T-cell (primary cell): ENCODE measurements at places on chromosomes 5 and 9. TPM values are rescaled to one million over a fixed set of nuclear protein-coding genes. Genes with fewer than 3 reads are reported as not detected.

Gene ALDOB
- total RNA-seq: not detected

Gene TNC
- not detected for total RNA-seq

Gene TIMD4
- 7.7 TPM for total RNA-seq

DNA sequence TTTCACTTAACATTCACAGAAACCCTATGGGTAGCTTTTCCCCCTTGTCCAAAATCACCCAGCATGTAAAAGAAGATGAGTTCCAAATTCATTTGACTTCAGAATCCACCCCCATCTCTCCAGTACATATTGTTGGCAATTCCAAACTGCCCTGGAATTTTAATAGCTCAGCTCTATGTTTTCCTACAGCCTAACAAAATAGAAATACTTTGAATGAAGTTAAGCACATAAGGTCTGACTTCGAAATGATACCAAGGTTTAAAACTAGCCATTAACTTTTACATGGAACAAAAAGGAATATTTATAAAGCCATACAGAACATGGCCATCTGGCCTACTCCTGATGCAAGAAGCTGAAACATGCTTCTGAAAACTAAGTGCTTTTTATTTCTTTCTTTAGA is 634.3 kb downstream of the PDE4D start:
- H3K27ac ChIP-seq: no peak overlapping the region
- no peaks in the 10 kb centered on the region for H3K36me3 ChIP-seq
- H3K4me3 ChIP-seq: no peak overlapping the region

GRCh38 chr5:158879993-158880392 is 219.7 kb downstream of the EBF1 start:
- H3K27ac ChIP-seq: no peak overlapping the region
- no peaks in the 10 kb centered on the region for H3K27me3 ChIP-seq
- no peak overlapping the region for H3K4me3 ChIP-seq
- no peak for DNase-seq
- no peaks in the 10 kb centered on the region for H3K4me1 ChIP-seq

DNA sequence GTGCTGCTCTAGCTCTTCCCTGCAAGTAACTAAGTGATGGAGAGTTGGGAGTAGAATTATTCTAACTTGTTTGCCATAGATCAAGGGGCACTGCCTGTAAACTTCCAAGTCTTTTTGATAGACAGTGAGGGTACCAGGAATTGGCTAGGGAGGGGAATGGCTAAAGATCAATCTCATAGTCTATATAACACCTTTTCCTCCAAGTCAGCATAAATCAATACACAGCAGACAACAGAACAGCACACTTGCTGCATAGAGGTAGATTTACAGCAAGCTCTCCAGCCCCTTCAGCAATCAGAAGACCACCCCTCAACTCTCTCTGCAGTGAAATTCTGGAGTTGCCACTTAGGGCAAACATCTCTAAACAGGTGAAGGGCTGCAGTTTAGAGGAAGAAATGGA is 643.5 kb upstream of the KLF4 start:
- DNase-seq: no peak
- no peaks in the 10 kb centered on the region for H3K4me1 ChIP-seq
- H3K4me3 ChIP-seq: no peak overlapping the region
- H3K27ac ChIP-seq: no peak overlapping the region
- H3K27me3 ChIP-seq: no peaks in the 10 kb centered on the region

DNA sequence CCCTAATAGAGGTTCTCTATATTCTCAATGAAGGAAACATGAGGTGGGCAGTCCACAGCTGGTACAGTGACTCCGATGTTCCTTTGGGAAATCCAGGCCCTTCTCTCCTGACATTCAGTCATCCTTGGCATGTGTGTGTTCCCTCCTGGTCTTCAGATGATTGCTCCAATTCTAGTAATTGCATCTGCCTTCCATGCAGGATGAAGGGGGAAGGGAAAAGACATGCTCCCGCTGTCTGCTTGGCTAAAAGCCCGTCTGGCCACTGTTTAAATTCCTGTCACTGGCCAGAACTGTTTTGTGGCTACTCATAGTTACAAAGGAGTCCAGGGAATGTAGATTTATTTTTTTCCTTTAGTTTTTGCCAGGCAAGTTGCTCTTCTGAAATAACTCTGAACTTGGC is 65.0 kb downstream of the MAST4 start:
- no peak overlapping the region for H3K4me3 ChIP-seq
- H3K36me3 ChIP-seq: no peaks in the 10 kb centered on the region
- no peak for DNase-seq
- no peaks in the 10 kb centered on the region for H3K27me3 ChIP-seq
- H3K27ac ChIP-seq: no peak overlapping the region

DNA sequence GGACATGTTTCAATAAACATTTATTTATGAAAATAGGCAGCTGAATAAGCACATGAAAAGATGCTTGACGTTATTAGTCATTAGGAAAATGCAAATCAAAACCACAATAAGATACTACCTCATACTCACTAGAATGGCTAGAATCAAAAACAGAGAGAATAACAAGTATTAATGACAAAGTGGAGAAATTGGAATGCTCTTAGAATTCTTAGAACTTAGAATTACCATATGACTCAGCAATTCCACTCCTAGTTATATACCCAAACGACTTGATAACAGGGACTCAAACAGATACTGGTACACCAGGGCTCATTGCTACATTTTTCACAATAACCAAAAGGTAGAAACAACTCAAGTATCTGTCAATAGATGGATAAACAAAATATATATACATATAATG is 15.1 kb upstream of the TRIM36 start:
- no peaks in the 10 kb centered on the region for H3K36me3 ChIP-seq
- no peak overlapping the region for H3K4me3 ChIP-seq
- no peak overlapping the region for H3K27ac ChIP-seq
- peaks cover 14% of the 10 kb centered on the region for H3K27me3 ChIP-seq
- no peak for DNase-seq
- H3K4me1 ChIP-seq: peaks cover 8% of the 10 kb centered on the region
